ENCODE measurements at places on chromosomes 16 and 17.
A peak's percentile ranks its signal among the peaks of the same experiment; 100 is the strongest.

GRCh38 chr17:29931231-29931932 is 1.4 kb upstream of the SSH2 start:
- no peak for DNase-seq

DNA sequence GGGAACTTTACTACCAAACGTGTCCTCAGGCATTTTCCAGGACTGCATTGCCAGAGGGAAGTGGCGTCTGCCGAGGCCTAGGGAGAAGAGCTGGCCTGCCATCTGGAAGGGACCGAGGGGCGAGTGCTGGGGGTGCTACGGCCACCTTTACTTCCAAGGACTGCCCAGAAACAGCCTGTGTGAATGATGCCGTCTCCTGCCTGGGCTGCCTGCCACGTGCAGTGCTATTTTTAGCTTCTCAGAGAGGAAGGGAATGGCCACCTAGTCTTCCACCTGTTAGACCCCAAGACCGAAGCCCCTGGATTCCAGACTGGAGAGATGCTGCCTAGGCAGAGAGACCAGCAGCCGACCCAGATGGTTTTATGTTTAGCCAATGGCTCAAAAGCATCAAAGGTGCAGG is 57.2 kb downstream of the VAC14 start:
- DNase-seq = no peak

DNA sequence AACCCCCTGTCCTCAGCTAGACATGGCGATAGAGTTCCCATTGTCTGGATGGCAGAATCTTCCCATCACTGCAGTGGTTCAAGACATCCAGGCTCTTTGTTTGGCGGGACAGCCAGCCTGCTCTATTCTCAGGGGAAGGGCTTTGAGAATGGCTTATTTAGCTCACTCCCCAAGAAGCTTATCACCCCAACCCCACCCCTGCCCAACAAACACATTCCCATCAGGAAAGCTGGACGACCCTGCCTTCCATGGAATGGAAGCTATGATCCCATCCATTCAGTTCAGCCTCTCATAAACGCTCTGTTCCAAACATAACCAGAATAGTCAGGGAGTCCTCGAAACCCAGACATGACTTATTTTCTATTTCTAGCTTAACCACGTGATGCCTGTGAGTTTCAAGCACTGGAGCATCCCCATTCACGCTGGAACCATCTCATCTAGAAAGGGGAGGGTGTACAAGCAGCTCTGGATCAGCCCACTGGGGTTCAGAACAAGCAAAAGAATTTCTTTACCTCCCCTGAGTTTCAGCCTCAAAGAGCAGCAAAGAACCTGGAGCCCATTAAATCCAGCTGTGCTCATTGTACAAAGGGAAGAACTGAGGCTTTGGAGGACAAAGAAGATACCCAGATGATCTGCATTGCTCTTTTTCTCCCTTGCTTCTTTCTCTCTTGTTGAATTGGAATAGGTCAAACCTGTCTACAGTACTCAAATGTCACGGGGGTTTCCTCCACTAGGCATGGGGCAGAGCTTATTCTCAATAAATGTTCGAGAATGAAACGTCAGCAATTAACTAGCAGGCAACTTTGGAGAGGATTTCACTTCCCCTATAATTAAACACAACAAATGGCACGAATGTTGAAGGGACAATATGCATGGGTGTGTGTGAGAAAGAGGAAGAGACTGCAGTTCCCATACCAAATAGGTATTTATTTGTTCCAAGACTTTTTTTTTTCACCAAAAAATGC is 93.1 kb downstream of the XYLT1 start:
- DNase-seq = no peak

DNA sequence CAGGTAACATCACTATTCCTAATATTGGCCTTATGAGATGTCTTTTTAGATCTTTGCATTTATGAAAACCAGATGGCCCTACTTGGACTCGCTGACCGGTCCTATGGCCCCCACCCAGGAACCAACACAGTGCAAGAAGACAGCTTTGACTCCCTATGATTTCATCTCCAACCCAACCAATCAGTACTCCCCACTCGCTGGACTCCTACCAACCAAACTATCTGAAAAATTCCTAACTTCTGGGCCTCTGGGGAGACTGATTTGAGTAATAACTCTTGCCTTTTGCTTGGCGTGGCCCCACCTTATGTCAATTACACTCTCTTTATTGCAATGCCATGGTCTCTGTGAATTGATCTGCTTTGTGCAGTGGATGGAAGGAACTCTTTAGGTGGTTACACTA is 828.9 kb downstream of the CDH11 start:
- no peak for DNase-seq

GRCh38 chr17:60525328-60525684 is 736 bp downstream of the APPBP2 start:
- DNase-seq = no peak

DNA sequence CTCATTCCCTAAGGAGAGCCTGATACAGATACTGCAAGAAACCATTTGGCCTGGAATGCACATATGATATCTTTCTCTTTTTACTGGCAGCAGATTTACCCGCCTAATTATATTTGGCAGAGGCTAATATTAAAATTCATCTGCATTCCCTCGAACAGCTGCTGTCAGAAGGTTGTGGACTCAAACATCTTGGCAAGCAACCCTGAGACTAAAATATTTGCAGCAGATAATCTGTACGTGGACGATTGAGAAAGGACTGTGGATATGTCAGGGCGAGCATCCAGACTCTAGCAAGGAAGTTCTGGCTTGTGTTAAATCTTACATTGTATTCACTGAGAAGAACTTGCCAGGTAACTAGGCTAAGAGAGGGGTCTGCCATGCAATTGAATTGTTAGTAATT is 65.2 kb downstream of the SNX20 start:
- DNase-seq = no peak

- DNase-seq = no peak
These were observed 116.9 kb upstream of the EEF2KMT start for GRCh38 chr16:5214466-5214865.

DNA sequence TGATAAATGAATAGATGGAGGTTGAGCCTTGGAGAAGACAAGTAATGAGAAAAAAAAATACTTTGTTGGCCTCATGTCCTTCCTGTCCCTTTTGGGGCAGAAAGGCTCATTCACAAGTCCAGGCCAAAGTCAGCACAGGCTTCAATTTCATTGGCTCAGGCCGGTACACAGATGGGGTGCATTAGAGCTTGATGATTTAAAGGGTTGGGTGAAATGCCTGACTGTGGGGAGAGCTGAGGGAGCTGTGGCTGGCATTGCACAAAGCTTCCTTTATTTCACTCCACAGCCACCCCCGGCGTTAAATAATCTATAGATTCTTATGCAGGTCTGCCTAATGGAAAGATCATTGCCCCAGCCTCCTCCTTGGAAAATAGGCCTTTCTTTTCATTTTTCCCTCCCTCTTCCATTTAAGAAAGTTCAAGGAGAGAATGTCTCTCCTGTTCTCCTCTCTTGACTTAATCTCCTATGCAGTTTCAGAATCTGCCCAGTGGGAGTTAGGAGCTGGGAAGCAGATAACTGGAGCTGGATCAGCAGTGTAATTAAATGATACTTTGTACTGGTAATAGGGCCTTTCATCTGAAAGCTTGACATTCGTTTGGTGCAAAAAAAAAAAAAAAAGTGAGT is 24.4 kb downstream of the YPEL2 start:
- DNase-seq = no peak

DNA sequence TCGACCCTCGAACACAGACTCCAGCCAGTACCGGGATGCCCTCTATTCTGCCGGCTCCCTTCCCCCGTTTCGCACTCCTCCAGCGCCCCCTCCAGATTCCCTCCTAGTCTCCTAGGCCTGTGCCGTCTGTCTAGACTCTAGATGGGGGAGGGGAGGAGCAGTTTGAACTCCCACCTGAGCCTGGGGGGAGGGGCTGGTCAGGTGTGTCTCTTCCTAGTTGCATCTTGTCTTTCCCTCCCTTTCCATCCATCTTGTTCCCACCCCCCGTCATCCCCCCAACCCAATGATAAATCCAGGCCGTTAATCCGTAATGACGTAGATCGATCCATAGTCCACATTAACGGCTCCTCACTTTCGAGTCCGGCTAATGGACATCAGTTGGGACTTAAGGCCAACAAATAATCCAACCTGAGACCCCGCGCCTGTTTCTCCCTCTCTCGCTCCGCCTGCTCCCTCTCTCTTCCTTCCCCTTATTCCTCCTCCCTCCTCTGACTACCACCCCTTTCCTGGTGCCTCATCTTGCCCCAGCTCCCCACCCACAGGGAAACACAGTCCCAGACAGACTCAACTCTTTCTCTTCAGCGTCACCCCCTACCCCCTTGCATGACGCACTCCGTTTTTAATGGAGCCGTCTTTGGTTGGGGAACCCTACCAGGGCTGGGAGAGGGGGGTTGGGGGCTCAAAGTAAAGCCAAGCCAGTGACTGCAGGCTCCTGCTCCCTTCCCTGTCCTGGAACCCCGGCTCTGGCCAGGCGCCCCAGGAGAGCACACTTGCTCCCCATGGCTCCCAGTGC is 3.4 kb upstream of the HOXB5 start:
- DNase-seq = no peak

DNA sequence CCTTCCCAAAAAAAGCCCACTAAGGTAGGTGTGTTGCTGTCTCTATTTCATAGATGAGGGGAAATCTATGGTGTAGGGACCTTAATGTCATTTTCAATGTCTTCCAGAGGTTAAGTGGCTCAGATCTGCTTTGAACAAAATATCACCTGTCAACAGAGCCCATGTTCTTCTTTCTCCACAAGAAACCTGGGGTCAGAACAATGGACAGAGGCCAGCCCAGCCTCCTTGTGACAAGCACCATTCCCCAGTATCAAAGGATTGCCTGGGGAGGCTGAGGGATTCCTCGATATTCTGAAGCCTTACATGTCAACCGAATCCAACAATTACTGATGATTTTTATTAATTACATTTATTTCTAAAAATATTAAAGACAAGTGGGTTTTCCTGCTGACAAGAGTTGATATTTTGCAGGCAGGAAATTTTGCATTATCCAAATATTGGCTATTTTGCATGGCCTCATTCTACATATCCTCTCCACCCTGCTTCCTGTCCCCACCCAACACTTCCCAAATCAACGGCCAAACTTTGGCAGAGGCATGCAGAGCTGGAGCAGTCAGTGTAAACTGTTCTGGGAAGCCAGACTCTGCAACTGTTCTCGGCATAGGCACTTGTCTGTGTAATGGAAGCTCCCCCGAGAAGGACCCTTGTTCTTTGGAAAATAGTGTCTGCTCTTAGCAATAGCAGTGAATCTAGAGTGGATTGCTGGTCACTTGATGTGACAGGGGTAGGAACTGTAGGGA is 281.5 kb downstream of the HS3ST3A1 start:
- no peak for DNase-seq

- no peak for DNase-seq
These were observed 662.8 kb downstream of the WWOX start for GRCh38 chr16:78762222-78762621.

DNA sequence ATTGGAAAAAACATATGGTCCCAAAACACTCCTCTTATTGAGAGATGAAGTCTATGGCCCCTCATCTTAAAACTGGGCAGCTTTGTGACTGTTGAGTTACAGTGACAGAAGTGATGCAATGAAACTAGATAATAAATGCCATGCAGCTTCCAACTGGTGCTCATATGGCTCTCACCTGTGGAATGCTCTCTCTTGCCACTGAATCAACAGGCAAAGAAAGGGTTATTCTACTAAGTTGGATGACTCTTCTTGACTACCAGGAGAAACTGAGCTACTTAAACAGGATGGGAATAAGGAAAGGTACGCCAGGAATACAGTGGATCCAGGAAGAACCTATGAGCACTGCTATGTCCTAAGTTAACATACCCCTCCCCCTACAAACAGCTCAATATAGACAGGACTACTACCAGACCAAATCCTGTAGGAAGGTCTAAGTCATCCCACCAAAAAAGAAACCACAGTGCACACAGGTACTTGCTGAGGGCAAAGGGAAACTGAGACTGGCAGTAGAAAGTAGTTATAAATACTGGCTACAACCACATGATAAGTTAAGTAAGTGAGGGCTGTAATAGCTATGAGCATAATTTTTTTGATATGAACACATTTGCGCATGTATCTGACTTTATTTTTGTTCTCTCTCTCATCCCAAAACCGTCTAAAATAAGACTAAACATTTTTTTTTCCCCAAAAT is 398.5 kb downstream of the ZFHX3 start:
- DNase-seq = no peak

GRCh38 chr17:15971098-15971678 is 26.3 kb downstream of the ADORA2B start:
- no peak for DNase-seq

DNA sequence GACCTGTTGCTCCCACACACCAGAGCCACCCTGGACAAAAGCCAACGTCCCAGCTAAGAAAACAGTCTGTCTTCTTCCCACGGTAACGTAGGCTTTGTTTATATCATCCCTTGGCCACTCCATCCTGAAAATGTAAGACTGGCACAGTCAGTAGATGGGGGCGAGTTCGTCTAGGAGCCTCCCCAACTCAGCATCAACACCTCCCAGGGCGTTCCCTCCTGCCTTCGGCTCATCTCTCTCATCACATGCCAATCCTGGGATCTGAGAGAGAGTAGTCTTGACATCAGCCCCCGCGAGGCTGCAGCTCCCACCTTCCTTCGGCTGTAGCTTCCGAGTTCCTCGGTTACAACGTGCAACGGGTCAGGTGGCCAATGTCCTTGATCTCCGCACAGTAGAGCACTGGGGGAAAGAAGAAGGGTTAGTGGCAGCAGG is 894 bp downstream of the RNF227 start:
- peak; percentile 32 for DNase-seq

DNA sequence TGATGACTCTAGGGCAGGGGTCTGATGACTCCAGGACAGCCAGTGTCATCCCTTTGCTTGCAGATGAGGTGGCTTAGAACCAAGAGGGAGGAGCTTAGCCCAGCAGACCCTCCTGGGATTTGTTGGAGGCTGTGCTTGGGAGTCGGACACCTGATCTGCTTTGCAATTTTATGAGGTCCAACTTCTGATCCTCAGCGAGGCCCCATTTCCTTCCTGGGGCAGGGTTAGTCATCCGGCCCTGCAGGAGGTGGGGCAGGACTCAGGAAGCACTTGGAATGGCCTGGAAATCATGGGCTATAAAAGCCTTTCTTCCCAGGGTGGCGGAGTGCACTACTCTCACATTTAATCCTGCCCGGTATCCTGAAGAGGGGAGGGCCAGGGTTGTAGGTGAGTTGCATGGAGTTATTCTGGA is 168.5 kb downstream of the MSI2 start:
- DNase-seq = no peak

- DNase-seq = no peak
These were observed 32.7 kb downstream of the ZNF750 start for GRCh38 chr17:82807101-82807500.

DNA sequence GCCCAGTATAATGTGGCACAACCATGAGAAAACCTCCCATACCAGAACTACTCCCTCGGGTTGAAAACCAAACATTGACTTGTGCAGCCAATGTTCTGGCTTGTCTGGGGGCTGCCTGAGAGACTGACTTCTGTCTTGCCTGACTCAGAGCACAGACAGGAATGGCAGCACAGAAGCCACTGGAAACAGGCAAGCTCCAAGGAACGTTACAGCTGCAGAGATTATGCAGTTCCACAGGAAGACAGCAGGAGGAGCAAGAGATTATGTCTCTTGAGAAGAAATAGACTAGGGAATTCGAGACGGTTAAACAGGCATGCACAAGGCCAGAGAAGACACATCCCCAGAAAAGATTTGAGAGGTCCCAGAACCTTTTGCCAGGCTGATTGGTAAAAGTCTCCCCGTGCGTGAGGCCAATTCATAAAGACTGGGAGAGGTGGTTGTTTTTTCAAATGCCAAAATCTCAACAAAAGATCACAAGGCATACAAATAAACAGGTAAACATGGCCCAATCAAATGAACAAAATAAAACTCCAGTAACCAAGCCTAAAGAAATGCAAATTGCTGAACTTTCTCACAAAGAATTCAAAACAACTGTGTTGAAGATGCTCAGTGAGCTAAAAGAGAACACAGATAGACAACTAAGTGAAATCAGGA is 90.6 kb upstream of the CDH5 start:
- no peak for DNase-seq
